ENCODE measurements at places on chromosomes 4 and X. TPM values are rescaled to one million over a fixed set of nuclear protein-coding genes. Genes with fewer than 3 reads are reported as not detected.

DNA sequence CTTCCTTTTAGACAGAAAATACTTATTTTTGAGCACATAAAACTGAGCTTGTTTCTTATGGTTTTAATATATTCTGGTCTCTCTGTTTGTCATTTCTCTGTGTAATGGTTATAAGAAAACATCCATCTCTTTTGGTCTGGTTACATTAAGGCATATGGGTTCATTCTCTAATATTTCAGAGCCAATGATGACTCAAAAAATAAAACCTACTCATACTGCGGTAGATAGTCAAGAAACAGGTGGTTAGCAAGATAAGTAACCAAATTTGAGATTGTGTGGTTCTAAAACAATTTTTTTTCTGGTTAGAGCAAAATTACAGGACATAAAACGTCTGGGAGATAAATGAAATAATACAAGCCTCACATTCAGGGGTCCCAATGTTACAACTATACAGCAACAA lies 654.5 kb downstream of the STIM2 start:
- DNase-seq = no peak

NWD2 gene
- total RNA-seq = not detected

GRCh38 chrX:13658602-13659001 lies 5.7 kb downstream of the TCEANC start:
- DNase-seq = no peak

MYOZ2 gene
- total RNA-seq = not detected

GRCh38 chrX:2514131-2514530 lies 13.4 kb upstream of the DHRSX start:
- no peak for DNase-seq

DNA sequence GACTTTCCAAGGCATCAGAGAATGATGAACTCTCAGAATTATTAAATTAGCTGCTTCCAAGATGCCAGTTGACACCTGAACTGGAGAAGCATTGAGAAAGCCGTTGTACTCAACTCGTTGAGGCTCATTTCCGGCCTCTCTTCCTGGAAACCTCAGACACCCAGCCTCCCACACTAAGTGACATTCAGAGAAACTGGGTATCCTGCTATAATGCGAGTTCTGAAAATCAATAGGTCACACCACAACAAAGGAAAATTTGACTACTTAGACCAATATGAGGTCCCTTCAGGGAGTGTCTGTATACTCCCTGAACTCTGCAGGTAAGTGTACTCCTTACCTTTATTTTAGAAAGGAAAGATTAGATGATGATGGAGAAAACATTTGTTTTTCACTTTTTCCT lies 51.2 kb downstream of the ENPEP start:
- DNase-seq = no peak

DNA sequence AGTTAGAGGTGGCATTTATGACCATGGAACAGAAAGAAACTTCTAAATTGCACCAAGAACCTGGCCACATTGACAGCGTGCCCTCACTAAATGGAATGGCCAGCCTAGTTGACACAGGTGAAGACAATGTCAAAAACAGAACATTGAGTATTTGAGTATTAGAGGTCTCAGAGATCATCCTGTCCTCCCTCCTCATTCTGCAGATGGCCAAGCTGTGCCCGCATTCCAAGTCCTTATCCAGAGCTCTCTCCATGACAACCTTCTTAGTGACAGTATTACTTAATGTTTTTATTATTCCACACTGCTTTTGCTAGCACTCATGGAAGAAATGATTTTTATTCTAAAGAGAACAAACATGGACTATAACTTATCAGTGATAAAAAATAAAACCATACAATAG lies 9.9 kb upstream of the CCDC110 start:
- no peak for DNase-seq

GRCh38 chr4:37620176-37620575 lies 66.0 kb downstream of the RELL1 start:
- DNase-seq = no peak

- DNase-seq = no peak
Observed at GRCh38 chr4:122673252-122673651, 52.4 kb upstream of the IL21 start.

- peak; percentile 9 for DNase-seq
Observed at GRCh38 chr4:1569461-1570151, 114.5 kb downstream of the FAM53A start.

DNA sequence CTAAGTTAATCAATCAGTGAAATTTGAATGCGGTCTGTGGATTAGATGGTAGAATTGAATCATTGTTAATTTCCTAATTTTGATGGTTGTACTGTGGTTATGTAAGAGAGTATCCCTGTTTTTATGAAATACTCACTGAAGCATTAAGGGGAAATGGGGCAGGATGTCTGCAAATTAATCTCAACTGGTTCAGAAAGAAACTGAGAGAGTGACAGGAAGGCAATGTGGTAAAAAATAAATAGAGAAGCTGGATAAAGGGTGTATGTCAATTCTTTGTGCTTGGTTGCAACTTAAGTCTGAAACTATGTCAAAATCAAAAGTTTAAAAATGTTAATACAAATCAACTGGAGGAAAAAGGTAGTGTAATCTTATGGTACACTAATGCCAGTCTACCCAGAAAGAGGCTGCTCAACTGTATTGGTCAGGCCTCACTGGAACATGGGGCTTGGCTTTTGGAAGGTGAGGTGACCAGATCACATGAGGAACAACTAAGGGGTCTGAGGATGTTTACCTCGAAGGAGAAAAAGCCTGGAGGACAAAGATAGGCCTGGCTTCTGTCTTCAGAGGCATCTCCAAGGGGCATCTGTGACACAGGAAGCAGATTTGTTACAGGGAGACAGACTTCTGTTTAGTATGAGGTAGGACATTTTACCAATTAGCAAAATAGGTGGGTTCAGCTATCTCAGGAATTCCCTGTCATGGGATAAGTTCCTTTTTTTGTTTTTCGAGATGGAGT lies 83.1 kb downstream of the DLG3 start:
- DNase-seq = no peak

DNA sequence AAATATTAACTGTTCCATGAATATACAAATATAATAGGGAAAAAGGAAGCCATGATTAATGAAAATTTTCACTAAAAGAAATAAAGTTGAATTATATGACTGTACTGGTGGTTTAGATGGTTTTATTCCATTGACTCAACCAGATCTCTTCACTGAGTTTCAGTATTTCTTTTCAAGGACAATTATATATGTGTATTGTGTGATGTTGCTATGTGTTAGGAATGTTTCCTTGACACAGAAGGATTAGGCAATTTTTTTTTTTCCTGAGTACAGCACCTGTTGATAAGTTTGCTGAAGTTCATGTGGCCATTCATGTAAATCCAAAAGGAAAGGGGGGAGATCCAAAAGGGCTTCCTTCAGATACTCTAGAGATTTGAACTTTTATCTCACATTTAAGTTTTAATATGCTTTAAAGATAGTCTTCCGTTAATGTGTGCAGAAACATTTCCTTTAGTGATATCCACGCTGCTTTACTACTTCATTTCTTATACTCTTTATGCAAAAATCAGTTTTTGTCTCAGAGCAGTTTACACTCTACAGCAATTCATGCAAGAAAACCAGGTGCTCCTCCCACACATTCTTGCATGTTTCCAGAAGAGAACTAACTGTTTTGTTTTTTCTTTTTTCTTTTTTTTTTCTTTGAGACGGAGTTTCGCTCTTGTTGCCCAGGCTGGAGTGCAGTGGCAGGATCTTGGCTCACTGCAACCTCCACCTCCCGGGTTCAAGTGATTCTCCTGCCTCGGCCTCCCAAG lies 249.1 kb downstream of the RPA4 start:
- no peak for DNase-seq

DNA sequence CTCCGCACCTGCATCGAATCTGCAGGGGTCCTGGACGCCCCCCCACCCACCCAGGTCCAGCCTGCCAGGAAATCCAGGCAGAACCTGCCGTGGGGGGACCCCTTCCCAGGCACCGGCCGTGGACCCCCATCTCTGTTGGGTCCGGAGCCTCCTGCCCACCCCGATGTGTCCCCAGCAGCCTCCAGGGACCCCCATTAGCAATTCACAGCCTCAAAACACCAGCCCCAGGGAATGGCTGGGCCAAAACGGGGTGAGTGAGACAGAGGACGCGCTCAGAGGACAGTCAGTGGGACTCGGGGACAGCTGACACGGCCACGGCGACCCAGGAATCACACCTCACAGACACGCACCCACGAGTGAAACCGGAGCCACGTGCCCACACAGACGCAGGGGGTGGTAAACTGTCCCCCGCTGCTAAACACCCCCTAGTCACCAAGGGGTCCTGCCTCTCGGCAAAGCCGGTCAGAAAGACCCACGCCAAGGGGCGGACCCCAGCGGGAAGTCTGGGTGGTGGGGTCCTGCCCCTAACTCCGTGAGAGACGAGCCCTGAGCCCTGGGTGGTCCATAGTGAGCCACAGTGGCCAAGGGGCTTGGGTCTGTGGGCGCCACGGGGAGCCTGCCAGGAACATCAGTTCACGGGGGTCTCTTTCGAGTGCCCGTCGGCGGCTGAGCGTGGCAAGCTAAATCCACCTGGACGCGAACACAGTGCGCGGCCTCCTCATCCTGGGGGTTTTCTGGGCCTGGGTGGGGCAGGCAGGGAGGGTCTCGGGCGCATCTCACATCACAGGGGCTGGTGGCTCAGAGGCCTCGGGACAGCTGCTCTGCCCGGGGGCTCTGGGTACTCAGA lies 126.5 kb upstream of the NKX1-1 start:
- no peak for DNase-seq

DNA sequence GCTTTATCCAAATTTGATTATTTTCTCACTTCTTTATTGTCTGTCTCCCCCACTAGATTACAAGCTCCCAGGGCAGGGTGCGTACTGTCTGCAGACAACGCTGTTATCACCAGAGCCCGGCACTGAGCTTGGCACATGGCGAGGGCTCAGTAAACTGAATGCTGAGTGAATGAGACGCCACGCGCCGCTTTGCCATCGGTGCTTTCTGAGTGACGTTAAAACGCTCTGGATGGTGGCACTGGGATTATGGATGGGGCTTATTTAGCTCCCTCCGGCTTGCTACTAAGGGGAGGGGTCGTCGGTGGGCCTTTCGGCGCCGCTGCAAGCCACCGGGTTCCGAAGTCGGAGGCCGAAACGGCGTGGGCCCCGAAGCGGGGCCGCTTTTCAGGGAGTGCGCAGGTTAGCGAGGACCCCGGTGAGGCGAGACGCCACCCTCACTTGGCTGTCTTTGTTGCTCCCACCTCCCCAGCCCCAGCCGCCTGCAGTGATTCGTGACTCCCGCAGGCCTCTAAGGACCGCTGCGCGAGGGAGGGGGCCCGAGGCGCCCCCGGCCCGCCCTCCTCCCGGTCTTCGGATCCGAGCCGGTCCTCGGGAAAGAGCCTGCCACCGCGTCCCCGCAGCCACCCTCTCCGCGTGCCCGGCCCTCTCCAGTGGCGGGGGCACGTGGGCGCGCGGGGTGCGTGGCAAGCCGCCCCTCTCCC lies 569 bp upstream of the FHL1 start:
- DNase-seq = peak; percentile 34
